ENCODE measurements at places on chromosomes 11 and 22.
A peak's percentile ranks its signal among the peaks of the same experiment; 100 is the strongest.

DNA sequence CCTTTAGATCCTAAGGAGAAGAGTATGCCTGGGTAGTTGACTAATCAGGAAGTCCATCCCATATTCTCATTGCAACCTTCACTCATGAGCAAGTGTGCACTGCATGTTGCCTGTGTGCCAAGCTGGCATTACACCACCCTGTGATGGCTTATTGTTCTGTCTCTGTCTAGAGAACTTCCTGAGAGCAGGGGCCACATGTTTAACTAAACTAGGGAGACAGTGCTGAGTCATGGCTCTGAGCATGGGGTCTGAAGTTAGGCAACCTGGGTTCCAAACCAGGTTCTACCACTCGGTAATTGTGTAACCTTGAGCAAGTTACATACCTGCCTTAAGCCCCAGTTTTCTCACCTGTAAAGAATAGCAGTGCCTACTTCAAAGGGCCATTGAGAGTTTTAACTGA, 39.6 kb downstream of the CSNK2A3 start:
- DNase-seq = peak; percentile 9

GRCh38 chr11:119417726-119418540, 5.0 kb downstream of the THY1 start:
- no peak for DNase-seq

GRCh38 chr11:25562417-25562816, 769.5 kb upstream of the ANO3 start:
- DNase-seq = no peak

GRCh38 chr11:33256031-33256812, 959 bp upstream of the HIPK3 start:
- no peak for DNase-seq

DNA sequence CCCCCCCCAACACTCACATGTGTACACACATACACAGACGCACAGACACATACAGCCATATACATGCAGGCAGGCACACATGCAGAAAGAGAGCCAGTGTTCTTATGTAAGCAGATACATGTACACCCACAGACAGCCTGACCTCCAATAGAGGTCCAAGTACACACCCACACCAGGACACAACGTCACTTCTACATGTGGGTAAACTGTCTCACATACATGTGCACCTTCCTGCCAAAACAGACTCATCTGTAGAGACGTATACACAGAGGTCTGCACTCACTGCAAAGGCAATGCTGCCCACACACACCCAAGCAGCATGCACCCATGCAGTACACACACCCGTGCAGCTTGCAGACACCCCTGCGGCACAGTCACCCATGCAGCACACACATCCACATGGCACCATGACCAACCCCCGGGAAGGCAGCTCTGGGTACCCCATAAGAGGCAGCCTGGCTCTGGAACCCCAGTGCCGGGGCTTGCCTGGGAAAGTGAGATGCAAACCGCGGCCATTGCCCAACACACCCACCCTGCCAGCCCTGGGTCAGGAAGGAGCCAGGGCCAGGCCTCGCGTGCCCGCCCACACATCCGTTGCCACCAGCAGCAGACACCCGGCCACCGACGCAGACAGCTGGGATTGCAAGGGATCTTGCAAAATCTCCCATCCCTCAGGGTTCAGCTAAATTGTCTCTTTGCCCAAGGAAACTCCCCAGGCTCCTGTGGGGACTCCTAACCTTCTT, 10.1 kb downstream of the CASTOR1 start:
- DNase-seq = no peak

DNA sequence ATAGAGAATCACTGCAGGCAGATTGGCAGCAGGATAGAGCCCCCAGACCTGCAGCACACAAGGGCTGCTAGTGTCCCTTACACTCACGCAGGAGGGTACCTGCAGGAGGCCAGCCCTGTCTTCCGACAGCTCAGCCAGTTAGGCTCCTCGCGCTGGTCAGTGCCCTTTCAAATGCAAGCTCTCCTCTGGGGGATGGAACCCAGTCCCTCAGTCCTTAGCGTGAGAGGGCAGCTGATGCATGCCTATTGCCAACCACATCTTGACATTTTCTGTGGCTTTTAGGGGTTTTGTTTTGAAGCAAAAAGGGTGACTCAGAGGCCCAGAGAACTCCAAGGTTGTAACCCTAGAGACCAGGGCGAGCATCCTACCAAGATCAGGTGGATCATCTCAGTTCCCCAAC, 40.0 kb downstream of the WNT11 start:
- no peak for DNase-seq

DNA sequence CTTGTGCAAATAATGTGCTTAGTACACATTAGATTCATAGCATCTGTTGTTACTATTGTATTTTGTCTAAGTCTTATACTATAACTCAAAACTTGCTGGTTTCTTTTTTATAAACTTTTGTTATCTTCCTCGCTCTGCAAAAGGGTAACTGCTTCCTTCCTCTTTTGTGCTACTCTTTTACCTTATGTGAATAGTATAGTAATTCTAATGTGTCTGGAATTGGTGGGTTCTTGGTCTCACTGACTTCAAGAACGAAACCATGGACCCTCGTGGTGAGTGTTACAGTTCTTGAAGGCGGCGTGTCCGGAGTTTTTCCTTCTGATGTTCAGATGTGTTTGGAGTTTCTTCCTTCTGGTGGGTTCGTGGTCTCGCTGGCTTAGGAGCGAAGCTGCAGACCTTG, 563.1 kb upstream of the LUZP2 start:
- DNase-seq = no peak

DNA sequence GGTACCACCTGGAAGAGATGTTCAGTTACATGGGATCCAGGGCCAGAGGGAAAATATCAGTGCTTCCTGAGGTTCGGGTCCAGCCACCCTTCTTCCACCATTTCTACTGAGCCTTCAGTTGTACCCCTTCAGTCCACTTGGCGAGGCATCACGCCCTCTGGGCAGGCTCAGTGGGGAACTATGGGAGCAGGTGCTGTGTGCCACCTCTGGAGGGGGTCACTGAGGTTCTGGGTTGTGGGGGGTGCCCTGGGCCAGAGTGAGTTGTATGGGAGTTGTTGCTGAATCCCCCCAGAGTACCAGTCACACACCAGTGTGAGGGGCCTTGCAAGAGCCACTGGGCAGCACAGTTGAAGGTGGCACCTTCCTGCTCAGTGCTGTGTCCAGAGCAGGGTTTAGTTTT, 2.7 kb upstream of the SREBF2 start:
- DNase-seq = peak; percentile 24

- no peak for DNase-seq
These were observed 50.7 kb downstream of the MICAL2 start for GRCh38 chr11:12161137-12161536.

- DNase-seq = no peak
These were observed 7.6 kb upstream of the SLC39A13 start for GRCh38 chr11:47400768-47401279.

DNA sequence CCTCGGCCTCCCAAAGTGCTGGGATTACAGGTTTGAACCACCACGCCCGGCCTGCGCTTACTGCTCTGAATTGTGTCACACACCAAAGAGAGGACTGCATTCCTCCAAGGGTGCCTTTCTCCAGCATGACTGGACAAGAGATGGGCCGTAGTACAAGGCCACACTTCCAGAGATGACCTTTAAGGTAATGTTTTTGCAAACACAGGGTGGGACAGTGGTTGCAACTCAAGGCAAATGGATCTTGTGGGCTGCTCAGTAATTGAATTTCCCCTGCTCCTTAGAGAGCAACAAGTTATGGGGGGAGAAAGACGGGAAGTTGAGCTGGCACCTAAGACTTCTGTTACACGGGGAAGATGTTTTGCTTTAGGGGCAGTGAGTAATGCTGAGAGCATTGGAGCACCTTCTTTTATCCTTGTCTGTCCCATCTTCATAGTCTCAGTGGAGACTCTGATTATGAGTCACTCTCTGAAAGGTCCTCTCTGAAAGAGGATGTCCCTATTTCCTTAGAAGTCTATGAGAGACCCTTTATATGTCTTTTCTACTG, 66.3 kb downstream of the C11orf91 start:
- no peak for DNase-seq

GRCh38 chr11:102950622-102951081, 4.9 kb downstream of the MMP13 start:
- DNase-seq = no peak

DNA sequence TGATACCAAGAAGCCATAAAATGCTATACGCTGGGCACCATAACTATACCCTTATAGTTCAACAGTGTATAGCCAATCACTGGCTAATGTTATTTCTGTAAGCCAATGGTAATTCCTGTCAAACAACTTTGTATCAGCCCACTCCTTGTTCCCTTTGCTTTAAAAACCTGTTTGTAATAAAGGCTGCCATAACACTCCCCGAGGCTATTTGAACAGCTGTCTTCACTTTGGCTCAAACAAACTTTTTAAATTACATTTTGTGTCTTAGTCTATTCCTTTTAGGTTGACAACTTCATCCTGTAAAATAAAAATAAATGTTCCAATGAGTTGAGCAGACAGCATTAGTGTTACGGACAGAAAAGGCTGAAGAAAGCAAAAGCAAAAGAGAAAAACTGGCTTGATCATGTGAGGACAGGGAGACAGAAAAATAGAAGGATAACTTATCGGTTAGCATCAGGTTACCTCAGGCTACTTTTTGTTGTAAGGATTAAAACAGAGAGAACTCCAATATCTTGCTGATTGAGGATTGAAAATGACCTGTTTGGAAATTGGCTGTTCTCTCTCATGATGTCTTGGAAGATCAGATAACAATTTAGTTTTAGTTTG, 95.0 kb downstream of the AASDHPPT start:
- no peak for DNase-seq

DNA sequence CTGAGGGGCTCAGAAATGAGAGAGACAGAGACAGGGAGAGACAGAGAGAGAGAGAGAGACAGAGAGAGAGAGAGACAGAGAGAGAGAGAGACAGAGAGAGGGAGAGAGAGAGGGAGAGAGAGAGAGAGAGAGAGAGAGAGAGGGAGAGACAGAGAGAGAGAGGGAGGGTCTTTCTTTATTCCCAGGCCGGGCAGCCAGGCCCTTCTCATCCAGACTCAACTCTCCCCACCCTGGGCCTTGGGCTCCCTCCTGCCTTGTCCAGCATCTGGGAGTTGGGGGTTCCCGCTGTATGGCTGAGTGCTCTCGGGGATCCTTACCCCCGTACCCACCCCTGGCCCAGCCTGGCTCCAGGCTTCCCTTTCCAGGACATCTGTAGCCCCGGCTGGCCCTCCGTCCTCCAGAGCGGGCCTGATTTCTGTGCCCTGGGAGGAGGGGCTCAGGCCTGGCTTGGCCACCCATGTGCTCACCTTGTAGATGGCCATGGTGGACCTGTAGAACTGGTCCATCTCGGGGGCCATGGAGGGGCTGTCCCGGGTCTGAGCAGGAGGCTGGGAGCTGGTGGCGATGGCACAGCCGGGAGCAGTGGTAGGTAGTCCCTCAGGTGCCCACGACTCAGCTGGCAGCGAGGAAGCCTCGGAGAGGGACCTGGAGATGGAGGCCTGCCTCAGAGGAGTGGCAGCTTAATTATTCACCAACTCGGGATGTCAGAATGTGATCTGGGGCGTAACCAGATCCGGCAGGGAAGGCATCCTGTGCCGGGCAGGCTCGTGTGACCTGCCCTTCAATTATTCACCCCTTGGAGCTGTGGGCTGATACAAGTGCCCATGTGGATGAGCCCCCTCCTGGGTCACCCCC, at the start of gene BAIAP2L2:
Gene BAIAP2L2 (minus strand): TSS at position 677 of the 855 bp plus-strand sequence. CDS start 159 bp downstream, at position 518.
- no peak for DNase-seq

DNA sequence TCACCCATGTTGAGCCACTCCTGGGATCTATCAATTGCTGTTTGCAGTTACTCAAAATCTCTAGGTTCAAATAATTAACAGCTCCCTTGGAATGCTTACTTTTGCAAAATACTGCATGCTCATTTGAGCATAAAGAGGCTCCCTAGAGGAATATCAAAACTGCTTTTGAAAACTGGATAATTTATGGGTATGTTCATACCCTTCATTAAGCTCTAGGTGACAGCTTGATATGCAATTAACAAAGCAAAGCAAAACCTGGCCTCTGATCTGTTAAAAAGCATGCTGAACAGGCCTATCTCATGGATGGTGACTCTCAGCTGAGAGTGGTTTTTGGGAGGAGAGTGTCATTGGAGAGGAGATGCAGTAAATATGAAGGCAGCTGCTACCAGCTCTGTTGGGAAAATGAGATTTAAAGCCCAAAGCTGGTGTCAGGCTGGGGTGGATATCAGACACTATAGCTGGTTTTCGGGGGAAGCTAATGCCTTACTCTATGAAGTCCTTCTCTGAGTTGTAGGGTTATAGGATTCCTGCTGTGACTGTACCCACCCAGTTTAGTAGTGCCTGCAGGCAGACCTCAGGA, 110.9 kb downstream of the RASSF10 start:
- no peak for DNase-seq

DNA sequence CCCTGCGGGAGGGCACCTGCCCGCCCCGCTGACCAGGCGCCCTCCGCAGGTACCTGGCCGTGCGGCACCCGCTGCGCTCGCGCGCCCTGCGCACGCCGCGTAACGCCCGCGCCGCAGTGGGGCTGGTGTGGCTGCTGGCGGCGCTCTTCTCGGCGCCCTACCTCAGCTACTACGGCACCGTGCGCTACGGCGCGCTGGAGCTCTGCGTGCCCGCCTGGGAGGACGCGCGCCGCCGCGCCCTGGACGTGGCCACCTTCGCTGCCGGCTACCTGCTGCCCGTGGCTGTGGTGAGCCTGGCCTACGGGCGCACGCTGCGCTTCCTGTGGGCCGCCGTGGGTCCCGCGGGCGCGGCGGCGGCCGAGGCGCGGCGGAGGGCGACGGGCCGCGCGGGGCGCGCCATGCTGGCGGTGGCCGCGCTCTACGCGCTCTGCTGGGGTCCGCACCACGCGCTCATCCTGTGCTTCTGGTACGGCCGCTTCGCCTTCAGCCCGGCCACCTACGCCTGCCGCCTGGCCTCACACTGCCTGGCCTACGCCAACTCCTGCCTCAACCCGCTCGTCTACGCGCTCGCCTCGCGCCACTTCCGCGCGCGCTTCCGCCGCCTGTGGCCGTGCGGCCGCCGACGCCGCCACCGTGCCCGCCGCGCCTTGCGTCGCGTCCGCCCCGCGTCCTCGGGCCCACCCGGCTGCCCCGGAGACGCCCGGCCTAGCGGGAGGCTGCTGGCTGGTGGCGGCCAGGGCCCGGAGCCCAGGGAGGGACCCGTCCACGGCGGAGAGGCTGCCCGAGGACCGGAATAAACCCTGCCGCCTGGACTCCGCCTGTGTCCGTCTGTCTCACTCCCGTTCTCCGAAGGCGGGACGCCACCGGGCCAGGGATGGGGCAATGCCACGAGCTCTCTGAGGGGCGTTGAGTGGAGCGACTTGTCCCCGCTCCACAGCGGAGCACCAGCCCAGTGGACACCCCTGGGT, 1.8 kb downstream of the GALR3 start:
- DNase-seq = no peak
